ENCODE measurements at places on chromosomes 16 and 17.

DNA sequence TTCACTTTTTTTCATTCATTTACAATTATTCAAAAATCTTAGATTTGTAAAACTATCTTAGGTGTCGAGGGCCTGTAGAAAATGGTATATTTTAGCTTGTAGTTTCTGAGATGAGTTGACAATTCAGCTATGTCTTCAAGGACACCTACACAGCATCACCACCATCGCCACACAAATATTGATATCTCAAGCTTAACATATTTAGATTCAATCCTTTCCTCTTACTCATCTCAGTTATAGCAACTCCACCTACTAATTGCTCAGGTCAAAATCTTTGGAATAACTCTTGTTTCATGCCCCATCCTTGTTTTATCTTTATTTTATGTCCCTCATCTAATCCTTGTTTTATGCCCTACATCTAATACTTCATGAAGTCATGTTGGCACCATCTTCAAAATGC is 276.8 kb downstream of the CDH11 start:
- DNase-seq: no peak

DNA sequence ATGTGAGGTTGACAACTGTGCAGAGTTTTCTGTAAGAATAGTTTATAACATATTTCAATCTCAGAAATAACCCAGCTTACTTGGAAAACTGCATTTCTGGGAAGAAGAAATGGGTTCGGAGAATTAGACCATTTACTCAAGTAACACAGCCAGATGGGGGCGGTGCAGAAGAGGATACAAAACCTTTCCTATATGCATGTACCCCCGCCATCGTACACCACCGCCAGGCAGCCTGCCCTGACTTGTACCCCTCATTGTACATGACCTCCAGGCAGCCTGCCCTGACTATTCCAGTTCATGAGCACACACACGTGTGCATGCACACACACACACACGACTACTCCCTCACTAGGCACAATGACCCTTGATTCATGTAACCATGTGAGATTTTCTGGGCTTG is 154.0 kb downstream of the C16orf78 start:
- DNase-seq: peak; percentile 67

DNA sequence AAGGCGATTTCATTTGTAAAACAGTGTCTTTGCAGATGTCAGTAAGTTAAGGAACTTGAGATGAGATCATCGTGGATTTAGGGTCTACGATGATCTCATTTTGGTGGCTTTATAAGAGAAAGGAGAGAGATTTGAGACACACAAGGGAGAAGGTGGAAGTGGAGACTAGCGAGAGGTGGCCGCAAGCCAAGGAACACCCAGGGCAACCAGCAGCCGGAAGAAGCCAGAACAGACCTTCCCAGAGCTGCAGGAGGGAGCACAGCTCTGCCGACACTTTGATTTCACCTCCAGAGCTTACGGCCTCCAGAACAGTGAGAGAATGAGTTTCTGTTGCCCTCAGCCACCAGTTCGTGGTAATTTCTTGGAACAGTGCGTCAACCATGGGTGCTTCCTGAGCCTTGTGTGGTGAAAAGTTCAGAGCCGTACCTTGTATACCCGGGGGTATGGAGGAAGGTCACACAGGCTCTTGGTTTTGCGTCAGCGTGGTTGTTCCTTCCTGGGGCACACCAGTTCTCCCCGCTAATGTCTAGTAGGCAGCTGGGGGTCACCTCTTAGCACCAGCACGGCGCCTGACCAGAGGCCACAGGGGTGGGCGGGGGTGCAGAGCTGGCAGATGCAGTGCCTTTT is 12.9 kb upstream of the SEC14L1 start:
- no peak for DNase-seq

DNA sequence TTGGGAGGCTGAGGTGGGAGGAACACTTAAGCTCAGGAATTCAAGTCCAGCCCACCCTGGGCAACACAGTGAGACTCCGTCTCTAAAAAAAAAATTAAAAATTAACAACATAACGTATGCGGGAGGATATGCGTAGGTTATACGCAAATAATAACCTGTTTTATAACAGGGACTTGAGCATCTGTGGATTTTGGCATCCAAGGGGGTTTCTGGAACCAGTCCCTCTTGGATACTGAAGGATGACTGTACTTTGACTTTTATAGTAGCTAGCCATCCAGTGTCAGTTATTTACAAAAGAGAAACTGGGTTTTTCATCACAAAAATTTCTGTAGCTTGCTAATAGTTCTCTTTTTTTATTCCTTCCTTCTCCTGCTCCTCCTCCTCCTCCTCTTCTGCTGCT is 64.5 kb downstream of the TNRC6C start:
- DNase-seq: no peak

DNA sequence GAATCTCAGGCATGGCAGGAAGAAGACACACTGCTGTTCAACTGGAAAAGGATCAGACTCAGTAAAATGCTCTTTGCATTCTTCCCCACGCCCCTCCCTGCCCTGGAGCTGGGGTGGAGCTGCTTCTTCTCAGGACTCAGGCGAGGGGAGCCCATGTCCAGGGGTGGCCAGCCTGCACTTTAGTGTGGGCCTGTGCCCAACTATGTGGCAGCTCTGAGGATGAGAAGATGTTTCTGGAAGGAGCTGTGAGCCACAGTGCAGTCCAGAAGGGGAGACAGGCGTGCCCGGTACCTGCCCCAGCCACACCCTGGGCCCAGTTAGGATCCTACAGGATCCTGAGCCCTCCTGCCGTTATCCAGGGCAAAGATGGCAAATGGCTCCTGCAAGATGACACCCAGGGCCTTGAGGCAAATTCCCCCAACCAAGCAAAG is 120.3 kb downstream of the ANKRD11 start:
- no peak for DNase-seq

- DNase-seq: peak; percentile 53
These were observed 24.1 kb downstream of the DNAJA2 start for GRCh38 chr16:46949241-46949892.
